ENCODE measurements at places on chromosomes 6 and 20. TPM values are rescaled to one million over a fixed set of nuclear protein-coding genes. Genes with fewer than 3 reads are reported as not detected.

NUS1 gene
- 18.8 TPM for total RNA-seq

DPPA5 gene
- not detected for total RNA-seq

OOEP gene
- total RNA-seq, result not detected

MOCS1 gene
- 6.5 TPM for total RNA-seq
